ENCODE measurements at places on chromosomes 1 and 21.

- no peak for DNase-seq
These were observed 353.6 kb downstream of the BRINP3 start for GRCh38 chr1:190124068-190124467.

DNA sequence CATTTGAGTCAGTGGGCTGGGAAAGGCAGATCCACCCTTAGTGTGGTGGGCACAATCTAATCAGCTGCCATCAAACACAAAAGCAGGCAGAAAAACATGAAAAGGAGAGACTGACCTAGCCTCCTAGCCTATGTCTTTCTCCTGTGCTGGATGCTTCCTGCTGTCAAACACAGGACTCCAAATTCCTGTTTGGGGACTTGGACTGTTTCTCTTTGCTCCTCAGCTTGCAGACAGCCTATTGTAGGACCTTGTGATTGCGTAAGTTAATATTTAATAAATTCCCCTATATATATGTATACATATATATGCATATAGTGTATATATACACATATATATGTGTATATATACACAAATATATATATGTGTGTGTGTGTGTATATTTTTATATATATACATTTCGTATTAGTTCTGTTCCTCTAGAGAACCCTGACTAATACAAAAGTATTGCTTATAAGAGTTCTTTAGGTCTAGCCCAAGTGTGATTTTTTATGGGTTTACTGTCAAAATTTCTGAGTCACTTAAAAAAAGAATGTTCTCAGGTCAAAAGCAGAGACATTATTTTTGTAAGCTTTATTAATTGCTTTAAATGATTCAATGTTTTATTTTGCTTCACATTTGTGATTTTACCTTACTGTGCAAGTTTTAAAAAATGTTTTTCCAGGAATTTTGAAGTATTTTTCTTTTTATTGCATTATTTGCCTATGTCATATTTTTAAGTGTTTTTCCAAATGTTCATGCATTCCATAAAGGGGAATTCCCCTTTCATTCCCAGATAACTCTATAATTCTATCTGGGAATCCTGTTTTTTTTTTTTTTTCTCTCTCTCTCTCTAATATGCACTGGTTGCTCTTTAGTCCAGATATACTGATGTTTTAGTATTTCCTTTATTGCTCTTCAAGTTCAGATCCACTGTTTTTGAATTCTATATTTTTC is 92.1 kb upstream of the ADAMTS5 start:
- no peak for DNase-seq

DNA sequence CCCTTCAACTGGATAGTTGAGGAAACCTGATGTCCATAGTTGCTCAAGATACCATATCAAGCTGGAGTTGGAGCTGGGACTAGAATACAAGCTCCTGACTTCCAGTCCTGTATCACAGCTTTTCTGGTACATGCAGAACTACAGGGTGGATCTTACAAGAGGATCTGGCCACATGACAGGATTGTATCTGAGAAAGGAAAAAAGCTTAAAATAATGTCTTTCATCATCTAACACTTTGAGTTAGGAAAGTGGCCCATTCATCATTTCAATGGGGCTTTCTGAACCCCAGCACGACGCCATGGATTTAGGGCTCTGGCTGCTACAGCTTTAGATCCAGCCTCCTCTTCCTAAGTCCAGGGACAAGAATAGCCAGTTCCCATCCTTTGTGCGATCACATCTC is 46.9 kb downstream of the RASSF5 start:
- DNase-seq = no peak

DNA sequence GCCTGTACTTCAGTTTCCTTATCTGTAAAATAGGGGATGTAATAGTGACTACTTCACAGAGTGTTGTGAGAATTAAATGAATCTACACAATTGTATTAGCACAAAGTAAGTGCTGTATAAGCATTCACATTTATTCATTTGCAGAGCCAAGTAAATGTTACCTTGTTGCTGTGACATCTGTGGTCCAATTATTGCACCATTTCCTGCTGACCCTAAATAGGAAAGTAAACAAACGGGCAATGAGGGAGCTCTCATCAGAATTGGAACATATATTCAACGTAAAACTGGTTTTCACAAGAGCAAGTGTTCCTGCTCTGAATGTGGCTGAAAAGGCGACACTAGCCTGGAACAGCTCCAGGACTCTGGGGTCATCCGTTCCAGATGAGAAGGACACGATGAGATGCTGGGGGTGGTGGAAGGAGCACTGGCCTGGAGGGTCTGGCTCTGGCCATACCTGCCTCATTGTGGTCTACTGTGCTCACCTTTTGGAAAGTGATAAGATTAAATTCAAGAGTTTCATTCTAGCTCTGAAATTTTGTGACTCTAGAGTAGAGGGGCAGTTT is 34.5 kb downstream of the PROX1 start:
- no peak for DNase-seq

DNA sequence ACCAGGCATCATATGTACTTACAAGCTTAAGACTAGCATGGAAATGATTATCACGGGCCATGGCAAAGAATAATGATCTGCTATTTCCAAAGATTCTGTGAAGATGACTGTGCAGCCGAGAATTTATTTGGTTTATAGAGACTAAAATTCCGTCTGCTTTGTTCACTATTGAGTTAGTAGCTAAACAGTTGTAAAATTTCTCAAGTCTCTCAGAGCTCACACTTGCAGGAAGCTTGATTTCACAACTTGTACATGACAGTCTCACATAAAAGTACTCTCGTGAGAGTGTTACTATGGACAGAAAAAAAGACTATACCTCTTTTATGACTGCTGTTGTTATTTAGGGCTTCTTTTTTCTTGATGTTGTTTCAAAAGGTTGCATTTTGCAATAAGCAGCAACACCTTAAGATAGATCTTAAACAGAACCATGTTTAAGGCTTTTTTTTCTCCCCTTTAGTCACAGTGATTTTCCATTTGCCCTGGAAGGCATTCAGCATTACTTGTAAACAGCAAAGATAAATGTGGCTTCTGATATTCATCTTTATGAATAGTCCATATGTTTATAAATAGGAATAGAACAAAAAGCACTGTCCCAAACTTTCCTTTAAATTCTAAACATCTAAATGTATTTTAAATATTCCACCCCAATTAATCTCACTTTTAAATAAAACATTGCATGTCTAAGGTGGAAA is 24.8 kb downstream of the ST6GALNAC5 start:
- DNase-seq = no peak

GRCh38 chr1:223819730-223820514 is 25.8 kb downstream of the TP53BP2 start:
- DNase-seq = no peak

DNA sequence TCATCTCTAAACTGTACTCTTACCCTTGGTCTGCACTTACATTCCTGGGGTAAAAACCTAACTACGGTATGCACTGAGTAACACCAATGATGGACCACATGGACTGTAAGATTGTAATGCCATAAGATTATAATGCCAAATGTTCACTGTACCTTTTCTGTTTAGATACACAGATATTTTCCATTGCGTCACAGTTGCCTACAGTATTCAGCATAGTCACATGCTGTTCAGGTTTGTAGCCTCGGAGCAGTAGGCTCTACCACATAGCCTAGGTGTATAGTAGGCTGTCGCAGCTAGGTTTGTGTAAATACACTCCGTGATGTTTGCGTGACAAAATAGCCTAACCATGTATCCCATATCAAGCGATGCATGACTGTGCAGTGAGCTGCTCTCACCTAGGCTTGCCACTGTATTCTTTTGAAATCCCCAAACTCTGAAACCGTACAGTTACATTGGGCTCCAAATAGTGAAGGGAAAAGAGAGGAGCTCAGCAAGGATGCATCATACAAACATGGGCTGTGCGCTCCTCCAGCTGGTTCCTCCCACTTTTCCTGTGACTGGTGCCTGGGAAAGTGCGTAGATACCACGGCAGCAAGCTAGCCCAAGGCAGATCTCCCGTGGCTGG is 35.2 kb downstream of the CFAP57 start:
- DNase-seq = no peak

DNA sequence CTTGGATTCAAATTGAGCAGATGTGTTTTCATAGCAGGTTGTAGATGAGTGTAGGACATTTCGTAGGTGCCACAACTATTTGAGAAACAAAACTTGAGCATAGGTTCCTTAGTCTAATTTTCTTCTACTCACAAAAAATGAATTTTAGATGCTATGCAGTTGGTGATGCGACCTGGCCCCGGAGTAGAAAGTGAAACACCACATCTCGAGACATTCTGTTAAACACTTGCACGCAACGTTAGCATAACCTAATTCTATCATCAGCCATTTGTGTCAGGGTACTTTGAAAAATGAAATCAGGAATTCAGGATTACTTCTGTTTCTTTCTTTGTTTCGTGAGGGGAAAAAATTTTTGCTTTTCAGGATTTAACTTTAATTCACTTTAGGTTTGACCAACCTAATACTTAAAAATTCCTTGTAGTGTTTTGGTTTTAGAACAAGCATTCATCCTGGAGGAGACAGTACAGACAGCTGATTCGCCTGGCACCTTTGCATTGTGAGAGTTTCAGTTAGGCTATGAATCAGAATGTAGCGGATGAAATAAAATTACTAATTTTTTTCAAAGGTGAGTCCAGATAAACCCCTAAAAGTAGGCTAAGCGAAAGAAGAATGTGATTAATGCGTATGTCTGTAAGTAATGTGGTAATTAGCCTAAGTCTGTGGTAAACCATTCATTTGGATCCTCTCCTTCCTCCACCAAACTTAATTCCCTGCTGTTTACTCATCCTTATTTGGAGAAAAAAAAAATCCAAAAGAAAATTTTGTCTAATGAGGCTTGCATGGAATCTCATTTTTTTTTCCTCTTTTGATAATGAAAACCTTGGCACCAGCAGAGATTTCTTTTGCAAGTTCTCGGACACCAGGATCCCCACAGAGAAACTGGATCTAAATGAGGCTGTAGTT is 44.9 kb downstream of the MAP3K21 start:
- DNase-seq = no peak

DNA sequence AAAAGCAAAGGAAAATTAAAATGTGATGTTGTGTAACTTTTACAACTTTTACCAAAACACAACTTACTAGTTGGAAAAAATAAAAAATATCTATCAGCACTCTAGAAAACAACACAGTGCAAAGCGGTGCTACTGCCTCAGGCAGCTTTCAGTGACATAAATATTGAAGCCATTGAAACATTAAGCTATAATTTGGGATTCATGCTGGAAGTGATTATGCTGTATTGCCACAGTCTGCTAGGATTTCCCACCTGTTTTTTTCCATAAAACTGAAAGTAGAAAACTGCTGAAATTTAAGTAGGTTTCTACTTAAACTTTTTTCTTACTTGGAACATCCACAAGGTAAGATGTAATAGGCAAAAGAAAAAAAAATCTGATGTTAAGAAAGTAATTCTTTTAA is 674.4 kb downstream of the KCNT2 start:
- no peak for DNase-seq

DNA sequence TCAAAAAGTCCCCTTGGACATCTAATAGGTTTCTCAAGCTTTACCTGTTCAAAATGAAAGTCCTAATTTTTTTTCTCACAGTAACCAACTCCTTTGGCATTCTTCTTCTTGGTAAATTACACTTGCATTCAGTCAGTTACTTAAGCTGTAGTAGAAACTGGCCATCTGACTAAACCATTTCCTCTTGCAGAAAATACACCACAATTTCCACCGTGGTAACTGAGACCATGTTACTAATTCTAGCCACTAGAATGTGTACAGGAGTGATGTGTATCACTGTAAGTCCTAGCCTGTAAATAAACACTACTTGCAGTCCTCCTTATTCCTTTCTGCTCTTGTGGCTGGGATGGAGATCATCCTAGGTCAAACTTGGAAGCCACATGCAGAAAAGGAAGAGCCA is 965.4 kb upstream of the TMPRSS15 start:
- DNase-seq = peak; percentile 6
